SIG-M5 (cell line): ENCODE measurements at places on chromosomes 5 and 9.

- DNase-seq: no peak
Observed at GRCh38 chr5:160286947-160287346, 25.4 kb downstream of the CCNJL start.

GRCh38 chr9:24071716-24072115 lies 245.7 kb upstream of the ELAVL2 start:
- no peak for DNase-seq

DNA sequence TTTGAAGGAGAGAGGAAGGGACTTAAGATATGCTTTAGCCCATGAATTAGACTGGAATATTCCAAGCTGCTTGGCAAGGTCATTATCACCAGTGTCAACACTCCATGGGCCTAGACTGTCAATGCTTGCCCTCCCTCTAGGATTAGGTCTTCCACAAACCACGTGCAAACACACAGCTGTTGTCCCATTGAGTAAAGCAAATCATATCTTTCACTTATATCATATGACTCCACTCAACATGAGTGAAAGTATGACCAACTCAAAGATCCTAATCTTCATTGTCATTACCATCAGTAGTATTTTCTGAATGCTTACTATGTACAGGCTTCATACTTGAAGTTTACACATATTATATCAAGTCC lies 57.0 kb upstream of the GRAMD2B start:
- no peak for DNase-seq

DNA sequence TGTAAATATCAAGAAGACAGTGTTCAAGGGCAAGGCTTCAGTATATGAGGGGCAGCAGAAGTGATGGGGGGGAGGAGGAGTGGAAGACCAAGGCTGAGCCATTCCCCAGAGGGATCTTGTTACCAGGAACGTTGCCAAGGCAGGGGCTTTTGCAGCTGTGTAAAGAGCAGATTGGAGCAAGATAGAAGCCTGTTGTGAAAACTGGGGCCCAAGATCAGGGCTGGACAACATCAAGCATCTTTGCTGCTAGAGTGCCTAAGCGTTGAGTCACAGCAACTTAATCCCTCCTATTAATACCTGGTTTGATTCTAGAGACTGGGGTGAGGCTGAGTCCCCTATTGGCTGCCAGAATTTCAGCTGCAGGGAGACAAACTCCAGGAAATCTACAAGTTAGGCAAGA lies 18.4 kb upstream of the ERCC6L2 start:
- no peak for DNase-seq

GRCh38 chr5:138051441-138052296 lies 18.8 kb upstream of the FAM13B start:
- no peak for DNase-seq

DNA sequence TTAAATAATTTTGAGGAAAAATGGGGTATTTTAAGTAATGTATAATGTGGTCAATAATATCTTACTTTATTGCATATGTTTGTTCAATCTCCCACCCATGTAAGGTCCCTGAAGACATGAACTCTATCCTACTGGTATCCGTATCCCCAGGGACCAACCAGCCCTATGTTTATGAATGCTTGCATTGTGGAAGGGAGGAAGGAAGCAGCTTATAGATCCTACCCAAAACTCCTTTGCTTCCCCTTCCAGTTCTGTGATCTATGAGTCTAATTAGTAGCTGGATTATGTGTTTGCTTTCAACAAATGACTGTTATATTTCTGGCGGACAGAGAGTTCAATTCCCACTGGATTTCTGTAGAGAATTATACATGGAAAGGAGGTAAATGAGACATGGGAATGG lies 45.6 kb downstream of the CNTRL start:
- no peak for DNase-seq

GRCh38 chr5:16852251-16853005 lies 83.7 kb downstream of the MYO10 start:
- no peak for DNase-seq

- DNase-seq: no peak
Observed at GRCh38 chr9:136995772-136996311, 526 bp downstream of the CLIC3 start.
